ENCODE measurements at places on chromosomes 5 and 9.

DNA sequence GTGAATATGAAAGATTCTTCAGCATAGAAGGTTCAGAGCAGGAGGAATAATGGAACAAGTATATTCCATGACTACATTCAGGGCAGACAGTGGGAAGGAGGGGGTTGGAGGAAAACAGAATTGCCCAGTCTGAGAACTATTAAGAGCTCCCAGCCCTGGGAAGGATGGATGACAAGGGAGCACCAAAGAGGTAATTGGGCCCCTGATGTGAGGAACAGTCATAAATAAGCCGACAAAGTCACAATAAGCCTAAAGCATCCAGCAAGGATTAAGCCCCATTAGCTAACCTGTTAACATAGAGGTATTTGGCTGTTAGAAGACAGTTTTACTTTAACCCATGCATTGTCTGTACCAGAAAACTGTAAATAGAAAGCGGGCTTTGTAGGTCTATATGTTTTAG lies 348.7 kb upstream of the SEMA6A start:
- DNase-seq, result no peak

GRCh38 chr5:56712895-56713591 lies 102.3 kb upstream of the MAP3K1 start:
- DNase-seq, result no peak

GRCh38 chr9:93232388-93232960 lies 48.5 kb downstream of the WNK2 start:
- DNase-seq, result no peak

DNA sequence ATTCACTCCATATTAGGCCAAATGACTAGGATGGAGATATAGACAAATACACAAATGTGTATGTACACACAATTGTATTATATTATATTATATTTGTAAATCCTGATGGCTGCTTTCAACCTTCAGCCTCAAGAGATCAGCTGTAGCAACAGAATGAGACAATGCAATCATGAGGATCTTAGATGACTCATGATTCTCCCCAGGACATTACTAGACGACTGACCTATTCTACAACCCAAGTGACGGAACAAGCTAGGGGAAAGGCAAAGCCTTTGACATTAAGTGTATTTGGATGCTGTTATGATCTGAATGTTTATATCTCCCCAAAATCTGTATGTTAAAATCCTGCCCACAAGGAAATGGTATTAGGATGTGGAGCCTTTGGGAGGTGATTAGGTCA lies 66.5 kb downstream of the COX7C start:
- no peak for DNase-seq
